ENCODE measurements at places on chromosomes 4 and X. TPM values are rescaled to one million over a fixed set of nuclear protein-coding genes. Genes with fewer than 3 reads are reported as not detected.

DNA sequence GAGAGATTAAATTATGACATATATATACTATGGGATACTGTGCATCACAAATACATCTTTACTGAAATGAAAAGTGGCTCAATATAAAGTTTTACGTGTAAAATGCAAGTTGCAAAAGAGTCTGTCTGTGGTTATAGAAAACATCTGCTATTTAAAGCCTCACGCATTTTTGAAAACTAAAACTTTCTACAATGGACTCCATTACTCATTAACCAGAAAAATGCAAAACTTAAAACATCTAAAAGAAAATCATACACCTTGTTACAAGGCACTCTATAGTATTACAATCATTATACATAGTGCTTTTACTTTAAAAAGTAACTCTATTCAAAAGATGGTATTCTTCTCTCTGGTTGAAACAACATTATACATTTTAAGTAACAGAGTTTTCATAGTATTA lies 755.6 kb downstream of the DMD start:
- DNase-seq = no peak

DNA sequence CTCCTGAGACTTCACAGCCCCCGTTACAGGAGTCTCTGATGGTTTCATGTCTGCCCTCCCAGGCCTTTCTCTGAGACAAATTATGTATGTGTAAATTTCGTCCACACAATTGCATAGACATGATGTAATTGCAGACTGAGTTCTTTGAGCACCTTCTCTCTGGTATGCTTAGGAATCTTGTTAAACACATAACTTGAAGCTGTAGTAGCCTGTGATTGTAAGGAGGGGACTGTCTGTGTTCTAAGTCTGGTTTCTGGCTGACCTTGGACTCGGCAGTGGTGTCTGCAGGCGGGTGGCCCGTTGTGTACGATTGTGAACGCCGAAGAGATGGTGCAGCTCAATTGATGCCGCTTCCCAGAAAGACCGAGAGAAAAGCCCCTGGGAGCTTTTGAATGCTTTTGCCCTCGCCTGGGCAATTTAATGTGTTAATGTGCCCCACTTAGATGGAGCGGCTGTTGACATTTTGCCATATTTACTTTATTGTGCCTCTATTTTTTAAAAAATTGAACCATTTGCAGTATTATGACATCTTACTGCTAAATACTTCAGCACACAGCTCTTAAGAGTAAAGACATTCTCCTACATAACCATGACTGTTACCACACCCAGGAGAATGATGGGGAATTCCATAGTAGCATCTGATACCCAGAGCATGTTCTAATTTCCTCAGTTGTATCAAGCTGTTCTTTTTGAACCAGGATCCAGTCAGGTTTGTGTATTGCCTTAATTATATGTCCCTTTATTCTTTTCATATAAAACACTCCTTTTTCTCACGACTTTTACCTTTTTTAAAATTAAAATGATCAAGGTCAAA lies 58.4 kb upstream of the TADA2B start:
- DNase-seq = no peak

Gene USP51
- polyA plus RNA-seq = 0.33 TPM

- DNase-seq = no peak
Observed at GRCh38 chr4:169147191-169147590, 123.6 kb downstream of the SH3RF1 start.
